ENCODE measurements at places on chromosomes 3 and 15.

DNA sequence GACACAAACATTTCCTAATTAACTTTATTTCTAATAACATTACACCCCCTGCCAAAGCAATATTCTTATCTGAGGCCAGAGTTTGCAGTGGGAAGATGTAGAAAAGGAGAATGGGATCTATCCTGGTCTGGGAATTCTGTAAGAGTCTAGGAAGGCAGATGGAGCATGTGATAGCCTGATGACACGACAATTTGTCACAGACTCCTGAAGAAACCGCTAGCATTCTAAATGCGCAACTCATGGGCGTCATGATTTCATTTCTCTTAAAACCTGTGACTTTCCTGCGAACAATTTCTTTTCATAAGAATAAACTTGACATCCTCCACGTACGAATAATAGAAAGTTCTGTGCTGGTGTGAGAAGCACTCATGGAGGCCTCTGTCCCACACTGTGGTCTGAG lies 72.9 kb upstream of the ATP10A start:
- no peak for DNase-seq

DNA sequence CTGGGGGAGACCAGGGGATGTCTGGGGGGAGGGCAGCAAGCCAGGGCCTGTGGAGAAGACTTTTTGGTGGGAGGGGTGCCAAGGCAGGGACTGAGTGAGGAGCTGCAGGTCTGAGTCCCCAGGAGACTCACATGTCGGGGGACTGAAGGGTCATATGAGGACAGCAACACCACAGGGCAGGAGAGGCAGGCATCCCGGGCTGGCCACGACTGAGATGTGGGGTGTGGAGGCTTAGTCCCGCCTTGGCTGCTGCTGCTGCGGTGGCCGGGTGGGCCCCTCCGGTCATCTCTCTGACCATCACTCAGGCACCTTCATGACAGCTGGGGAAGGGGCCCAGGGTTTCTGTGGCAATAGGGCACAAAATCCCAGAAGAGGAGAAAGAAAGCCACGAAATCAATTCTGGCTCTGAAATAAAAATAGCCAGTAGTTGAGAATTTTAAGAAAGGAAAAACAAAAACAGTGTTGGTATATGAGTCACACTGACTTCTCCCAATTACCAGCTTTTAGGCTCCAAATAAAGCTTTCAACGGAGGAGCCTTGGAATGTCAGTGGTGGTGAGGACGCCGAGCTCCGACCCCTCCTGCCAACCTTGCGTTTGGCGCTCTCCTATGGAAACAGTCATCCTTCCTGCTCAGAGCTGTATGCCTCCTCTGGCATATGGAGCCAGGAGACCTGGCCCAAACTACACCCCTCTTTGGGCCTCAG lies 52.9 kb upstream of the ITGA11 start:
- no peak for DNase-seq

DNA sequence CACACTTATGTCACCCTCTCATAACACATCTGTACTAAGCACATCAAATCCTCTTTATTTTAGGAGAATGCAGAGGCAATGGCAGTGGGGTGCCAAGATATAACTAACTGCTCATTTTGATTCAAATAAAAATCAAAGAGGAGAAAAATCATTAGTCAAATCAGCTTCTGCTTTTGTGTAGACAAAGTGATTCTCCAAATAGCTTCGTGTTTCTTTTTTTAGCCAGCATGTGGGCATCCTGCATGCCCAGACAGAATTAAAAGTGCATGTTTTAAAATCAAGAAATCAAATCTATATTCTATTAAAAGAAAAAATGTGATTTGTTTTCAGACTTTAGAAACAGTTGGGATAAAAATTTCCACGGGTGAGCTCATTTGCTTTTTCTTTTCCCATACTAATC lies 761.3 kb upstream of the CFAP20DC start:
- no peak for DNase-seq

DNA sequence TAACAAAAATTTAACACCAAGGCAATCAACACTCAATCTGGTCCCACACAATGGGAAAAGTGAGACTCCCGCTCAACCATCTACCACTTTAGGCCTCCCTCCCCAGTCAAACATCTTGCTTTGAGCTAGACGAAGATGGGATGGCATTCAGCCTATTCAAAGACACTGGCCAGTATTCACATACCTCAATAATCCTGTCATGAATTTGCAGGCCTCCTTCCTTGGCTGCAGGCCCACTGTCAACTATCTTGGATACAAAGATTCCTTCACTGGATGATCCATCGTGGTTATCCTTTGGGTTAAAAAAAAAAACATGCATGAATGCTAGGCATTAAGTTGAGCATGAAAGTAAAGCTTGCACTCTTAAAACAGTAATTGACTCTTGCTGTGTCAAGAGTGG lies 22.6 kb downstream of the PDZRN3 start:
- DNase-seq = no peak

DNA sequence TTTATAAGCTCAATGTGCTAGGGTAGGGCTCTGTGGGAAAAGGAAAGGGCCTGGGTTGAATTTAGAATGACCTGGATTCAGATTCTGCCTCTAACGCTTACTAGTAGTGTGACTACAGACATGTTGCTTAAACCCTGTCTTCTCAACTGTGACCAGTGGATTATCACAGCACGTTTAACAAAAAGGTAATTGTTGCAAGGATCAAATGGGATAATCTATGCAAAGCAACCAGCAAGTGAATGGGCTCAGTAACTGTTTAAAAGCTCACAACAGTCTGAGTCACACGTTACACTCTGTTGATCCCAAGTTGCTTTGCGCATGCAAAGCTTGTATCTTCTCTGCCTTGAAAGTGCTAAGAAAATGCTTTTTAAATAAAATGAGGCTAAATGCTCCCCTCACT lies 236.5 kb downstream of the IL20RB start:
- no peak for DNase-seq

DNA sequence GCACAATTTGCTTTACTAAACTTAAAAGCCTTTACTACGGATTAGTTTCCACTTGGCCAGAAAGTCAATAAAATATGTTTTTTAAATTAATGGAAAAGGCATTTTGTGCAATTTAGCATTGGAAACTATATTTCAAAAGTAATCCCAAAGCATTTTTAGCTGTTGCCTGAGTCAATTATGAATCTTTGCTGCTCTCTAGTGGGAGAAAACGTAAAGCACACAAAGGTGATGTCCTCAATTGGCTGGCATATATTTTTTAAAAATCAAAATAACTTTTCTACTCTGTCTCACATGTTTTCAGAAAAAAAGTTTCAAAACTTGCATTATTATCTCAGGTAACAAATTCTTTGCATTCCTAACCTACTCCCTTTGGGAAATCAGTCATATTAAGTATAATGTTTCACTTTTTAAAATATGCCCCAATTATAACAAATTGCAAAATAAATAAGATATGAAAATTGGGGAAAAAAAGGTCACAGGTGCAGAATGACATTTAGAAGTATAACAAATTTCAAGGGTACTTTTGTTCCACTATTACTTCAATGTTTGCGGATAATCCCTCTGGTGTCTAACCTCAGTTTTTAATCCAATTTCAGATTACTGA lies 47.2 kb upstream of the TEX55 start:
- peak; percentile 13 for DNase-seq

DNA sequence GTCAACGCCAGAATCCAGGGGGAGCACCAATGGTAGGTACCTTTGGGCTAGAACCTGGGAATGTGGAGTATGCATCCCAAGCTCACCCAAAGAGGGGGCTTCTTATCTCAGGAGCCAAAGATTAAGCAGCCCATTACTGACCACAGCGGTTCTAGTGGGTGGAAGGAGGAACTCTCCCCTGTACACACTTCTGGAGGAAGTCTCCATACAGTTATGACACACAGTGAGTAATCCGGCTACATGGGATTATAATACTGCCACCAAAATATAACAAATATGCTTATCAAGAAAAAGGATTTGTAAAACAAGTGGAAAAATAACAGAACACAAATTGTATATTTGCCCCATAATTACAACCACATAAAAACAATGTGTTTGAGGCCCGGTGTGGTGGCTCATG lies 8.4 kb downstream of the MYO1E start:
- no peak for DNase-seq

GRCh38 chr3:106485217-106485616 lies 616.4 kb upstream of the CBLB start:
- DNase-seq = no peak

- no peak for DNase-seq
These were observed 48.1 kb downstream of the APBA2 start for GRCh38 chr15:28933710-28934445.

- DNase-seq = no peak
These were observed 217.8 kb downstream of the CHST2 start for GRCh38 chr3:143337387-143337786.
